Activated T-cell treated with anti-CD3 and anti-CD28 coated beads, Interleukin-2, amount 50 U/mL, for 24 hours (primary cell): ENCODE measurements at places on chromosomes 13 and 19.

DNA sequence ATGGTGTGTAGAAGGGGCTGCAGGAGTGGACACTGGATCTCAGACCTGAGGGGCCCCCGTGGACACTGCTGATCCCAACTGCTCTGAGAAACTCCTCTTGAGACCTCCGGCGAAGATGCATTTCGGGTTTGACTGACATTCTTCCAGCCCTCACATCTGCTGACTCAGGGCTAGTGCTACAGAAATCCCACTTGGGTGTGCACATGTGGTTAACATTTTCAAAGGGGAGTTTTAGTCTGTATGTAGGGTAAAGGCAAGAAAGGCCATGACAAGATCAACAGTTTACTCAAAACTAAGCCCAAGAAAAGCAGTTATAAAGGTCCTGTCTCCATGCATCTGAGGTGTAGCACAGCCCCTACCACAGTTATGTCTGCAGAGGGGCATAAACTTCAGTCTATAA, 31.2 kb downstream of the DLEU7 start:
- DNase-seq = no peak

DNA sequence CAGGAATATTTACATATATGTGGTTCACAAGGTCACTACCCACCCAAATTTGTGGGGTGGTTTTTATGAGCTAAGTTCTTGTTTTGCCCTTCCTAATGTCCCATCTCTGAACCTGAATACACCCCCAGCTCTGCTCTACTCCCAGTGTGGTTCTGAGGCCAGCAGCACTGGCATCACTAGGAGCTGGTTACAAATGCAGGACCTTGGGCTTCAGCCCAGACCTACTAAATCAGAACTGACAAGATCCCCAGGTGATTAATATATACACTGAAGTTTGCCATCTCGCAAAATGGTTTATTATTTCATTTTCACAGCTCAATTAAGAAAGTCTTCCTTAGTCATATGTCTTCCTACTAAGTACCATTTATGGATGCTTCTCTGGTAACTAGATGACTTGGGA, 67.9 kb downstream of the FOXO1 start:
- no peak for DNase-seq

GRCh38 chr13:43058831-43059230, 35.4 kb downstream of the DNAJC15 start:
- no peak for DNase-seq

DNA sequence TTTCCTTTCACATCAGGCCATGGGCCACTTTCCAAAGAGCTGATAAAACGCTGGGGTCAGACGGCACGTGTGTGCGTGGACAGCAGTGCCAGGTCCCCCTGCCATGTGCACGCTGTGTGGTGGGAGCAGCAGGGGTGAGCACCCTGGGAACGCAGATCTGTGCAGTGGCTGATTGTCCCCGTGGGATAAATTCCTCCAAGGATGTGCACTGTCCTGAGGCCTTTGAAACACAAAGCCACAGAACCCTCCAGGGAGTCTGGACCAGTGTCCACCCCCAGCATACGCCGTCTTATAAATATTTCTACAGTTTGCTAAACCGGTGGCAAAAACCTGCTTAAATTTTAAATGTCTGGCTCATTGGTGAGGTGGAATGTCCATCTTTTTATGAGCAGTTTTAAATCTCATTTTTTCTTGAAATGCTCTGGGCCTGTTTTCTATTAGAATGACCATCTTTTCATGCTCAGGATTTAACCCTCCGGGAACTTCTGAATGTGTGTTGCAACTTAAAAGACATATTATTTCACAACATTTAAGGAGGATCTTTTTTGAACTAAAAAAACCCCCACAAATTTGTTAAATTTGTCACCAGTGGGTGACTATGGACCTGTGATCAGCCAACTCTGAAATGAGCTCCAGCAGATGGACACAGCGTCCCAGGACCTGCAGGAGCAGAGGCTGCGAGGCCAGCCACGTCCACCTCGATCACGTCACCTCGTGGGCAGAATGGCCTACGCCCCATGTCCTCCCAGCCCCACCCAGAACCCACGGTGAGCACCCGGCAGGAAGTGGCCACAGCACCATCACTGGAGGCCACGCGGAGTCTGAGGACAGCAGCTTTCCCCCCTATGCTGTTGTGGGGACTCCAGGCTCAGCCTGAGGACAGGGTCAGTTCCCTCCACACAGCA, 68.6 kb downstream of the RASA3 start:
- DNase-seq = no peak
